Stimulated activated naive CD4-positive, alpha-beta T cell treated with Interleukin-2 at 50 U/mL for 16 hours (primary cell): ENCODE measurements at places on chromosomes 1 and 21.

DNA sequence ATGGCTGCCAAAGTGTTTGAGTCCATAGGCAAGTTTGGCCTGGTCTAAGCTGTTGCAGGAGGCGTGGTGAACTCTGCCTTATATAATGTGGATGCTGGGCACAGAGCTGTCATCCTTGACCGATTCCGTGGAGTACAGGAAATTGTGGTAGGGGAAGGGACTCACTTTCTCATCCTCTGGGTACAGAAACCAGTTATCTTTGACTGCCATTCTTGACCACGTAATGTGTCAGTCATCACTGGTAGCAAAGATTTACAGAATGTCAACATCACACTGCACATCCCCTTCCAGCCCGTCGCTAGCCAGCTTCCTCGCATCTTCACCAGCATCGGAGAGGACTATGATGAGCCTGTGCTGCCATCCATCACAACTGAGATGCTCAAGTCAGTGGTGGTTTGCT is 215.8 kb upstream of the JUN start:
- DNase-seq: no peak

- no peak for DNase-seq
Observed at GRCh38 chr1:63630238-63630637, 37.0 kb downstream of the PGM1 start.

GRCh38 chr1:201475130-201475529 is 6.1 kb upstream of the PHLDA3 start:
- DNase-seq: no peak

GRCh38 chr1:60848583-60849188 is 233.7 kb upstream of the NFIA start:
- DNase-seq: no peak

- no peak for DNase-seq
Observed at GRCh38 chr21:31286621-31287020, 57.4 kb downstream of the TIAM1 start.

DNA sequence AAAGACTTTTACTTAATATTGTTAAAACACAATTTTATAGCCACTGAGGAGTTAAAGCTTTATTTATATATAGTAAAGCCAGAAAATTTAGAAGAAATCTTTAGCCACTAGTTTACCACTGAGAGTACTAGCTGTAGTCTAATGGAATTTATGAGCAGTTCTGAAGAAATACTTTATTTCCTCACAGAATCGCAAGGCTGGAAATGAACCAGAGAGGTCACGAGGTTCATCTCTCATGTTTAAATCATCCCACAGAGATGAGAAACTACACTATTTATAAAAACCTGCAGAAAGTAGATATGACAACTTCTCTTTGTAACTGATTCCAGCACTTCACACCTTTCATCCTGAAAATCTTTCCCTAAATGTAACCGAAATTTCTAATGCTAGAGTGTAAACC is 26.0 kb downstream of the ADGRL4 start:
- no peak for DNase-seq

- no peak for DNase-seq
Observed at GRCh38 chr1:230169454-230170152, 102.6 kb downstream of the GALNT2 start.

DNA sequence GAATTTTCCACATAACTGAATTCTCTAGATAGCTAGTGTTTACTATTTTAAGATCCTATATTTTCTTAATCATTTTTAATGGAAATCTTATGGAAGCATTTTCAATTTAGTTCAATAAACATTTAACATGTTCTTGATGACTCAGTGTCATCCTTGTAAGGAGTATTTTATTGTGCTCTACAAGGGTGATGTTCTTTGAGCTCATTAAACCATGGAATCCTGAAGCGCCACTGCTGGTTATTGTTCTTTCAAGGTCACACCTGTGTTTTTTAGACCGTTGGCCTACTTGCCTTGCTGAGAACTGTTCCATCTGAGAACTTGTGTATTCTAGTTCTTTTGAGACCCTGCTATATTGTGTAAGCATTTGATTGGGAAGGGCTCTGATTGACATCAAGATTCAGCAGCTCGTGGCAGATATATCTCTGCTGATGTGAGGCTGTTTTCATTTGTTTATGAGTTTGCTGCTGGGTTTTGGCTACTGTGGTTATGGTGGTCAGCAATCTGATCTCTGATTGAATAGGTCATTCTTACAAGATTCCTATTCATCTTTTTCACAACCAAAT is 132.0 kb downstream of the GIPC2 start:
- DNase-seq: no peak

DNA sequence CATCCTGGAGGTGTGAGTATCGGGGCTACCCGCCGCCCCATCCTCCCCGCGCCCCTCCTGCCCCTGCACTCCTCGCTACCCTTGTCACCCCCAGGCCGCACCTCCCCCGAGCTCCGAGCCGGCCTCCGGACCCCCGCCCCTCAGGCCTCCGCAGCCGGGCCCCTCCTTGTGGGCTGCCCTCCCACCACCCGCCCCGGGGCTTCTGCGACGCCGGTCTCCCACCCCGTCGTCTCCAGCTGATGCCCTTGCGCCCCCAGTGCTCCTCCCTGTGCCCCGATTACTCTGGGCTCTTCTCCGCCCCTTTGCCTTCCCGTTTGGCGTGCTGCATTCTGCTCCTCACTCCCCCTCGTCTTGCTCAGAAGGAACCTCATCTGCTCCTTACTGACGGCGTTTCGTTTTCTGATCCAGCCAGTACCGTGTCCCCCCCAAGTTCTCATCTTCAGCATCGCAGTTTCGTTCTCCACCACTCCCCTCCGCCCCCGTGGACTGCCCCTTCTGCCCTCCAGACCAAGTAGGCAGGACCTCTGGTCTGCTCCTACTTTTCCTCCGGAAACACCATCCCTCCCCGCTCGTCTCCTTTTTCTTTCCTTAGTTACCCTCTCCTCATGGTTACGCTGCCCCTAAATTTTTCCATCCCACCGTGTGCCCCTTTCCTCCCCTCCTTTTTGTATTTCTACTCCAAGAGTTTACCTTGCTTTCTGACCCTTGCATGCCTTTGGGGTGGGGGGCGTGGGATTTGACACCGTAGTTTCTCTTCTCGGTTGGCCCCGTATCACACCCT is 841 bp downstream of the SNX27 start:
- peak; percentile 8 for DNase-seq

- DNase-seq: peak; percentile 24
Observed at GRCh38 chr1:86833461-86834215, 80.3 kb downstream of the SELENOF start.

- no peak for DNase-seq
Observed at GRCh38 chr1:206895837-206896242, 1.4 kb upstream of the IL24 start.

GRCh38 chr1:40251456-40251855 is 3.7 kb downstream of the TMCO2 start:
- no peak for DNase-seq

GRCh38 chr1:225462714-225463574 is 35.1 kb upstream of the LBR start:
- DNase-seq: no peak

GRCh38 chr1:111707906-111708305 is 31.3 kb downstream of the INKA2 start:
- DNase-seq: no peak

DNA sequence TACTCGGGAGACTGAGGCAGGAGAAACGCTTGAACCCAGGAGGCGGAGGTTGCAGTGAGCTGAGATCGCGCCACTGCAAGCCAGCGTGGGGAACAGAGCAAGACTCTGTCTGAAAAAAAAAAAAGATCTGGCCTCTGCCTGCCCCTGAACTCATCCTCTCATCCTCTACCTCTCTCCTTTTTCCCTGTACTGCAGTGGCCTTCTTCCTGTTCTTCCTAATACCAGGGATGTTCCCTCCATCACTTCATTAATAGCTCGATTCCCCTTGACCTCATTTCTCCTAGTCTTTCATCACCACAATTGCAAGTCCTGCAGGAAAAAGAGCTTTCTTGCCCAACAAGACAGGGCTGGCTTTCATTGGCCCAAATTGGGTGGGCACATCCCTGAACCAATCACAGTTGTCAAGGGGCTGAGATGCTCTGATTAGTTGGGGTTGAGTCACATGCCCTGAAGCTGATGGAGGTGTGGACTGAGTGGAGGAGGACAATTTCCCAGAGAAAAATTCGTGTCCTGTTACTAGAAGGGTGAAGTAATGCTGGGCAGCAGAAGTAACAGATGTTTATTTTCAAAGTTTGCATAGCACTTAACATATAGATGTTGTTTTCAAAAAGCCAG is 86.8 kb upstream of the PUM1 start:
- DNase-seq: no peak

DNA sequence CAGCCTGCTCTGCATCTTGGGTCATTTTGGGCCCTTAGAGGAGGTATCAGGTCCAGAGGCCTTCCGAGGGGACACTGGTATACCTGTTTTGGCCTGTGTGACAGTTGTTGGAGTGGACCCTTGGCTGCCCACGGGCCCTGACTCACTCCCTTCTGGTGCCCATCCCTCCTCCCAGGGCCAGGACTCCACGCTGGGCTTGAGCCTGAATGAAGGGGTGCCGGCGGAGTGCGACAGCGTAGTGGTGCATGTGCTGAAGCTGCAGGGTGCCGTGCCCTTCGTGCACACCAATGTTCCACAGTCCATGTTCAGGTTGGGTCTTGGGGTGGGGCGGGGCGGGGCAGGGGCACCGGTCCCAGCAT is 11.1 kb downstream of the FAAH start:
- no peak for DNase-seq

GRCh38 chr1:111225717-111226400 is 1.7 kb upstream of the CHI3L2 start:
- no peak for DNase-seq

DNA sequence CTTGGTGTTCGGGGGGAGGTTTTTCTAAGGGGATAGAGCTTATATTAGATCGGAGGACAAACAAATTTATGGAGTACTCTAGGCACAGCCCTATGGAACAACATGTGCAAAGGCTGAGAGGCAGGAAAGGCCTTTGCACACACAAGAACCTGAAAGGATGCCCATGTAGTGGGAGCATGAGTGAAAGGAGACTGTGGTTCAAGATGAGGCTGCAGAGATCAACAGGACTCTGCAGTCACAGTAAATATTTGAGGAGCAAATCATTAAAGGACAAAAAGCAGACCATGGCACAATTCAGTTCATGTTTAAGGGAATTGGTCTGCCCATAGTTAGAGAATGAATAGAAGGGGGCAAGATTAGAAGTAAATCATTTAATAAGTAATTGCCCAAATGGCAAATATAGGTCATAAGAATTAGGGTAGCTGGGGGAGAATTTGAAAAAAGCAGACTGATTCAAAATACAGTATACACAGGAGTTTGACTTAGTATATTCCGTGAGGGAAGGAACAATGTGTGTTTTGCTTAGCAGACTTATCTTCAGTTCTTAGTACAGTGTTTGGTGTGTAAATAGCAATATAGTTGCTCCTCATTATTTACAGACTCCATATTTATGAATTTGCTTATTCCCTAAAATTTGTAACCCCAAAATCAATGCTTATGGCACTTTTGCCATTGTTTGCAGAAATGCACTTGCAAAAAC is 268.1 kb downstream of the SEC16B start:
- no peak for DNase-seq

DNA sequence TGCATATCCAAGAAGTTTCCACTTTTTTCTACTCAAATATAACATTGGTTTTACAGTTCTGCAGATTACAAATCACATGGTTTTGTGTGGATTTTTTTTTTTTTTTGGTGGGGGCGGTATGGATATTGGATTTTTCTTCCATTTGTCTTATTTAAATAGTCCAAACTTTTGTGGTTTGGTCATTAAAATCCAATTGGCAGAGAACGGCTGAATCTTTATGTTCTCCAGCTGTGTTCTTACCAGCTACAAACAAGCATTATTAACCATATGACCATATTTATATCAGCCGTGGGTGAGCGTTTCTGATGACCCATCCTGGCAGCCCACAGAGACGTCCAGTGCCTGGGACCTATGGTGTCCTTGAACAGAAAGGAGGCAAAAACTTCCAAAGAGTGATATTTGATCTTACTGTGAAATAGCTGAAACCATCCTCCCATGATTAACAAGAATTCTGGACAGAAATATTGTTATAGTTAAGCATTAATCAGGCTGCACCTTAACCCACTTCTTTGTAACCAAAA is 200.4 kb downstream of the LYPLAL1 start:
- DNase-seq: no peak

GRCh38 chr1:86466986-86467385 is 1.7 kb upstream of the CLCA1 start:
- no peak for DNase-seq

- DNase-seq: no peak
Observed at GRCh38 chr21:29989634-29990234, 49.9 kb upstream of the GRIK1 start.

- peak; percentile 74 for DNase-seq
Observed at GRCh38 chr1:107056426-107057196, at the start of gene PRMT6. TSS of gene PRMT6 (plus strand) at chr1:107056674. CDS start at chr1:107056716, 42 bp downstream.

GRCh38 chr1:49408346-49408745 is 615.4 kb downstream of the AGBL4 start:
- DNase-seq: no peak

DNA sequence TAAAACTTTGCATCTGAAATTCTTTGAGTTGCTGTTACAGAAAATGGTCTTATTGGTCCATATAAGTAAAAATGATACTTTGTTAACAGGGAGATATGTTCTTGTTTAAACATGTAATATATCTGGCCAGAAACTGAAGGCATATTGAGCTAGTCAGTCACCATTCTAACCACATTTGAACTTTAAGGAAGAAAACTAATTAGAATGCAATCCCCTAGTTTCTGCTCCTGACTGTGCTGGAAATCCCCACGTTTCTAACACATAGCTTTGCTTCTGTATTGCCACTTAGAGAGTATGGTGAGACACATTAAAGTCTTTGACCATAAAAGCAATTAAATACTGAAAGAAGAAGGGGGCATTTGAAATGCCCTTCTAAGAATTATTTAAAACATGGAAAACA is 32.1 kb upstream of the HIVEP3 start:
- DNase-seq: no peak

- DNase-seq: no peak
Observed at GRCh38 chr1:96492236-96492635, 229.3 kb upstream of the PTBP2 start.

DNA sequence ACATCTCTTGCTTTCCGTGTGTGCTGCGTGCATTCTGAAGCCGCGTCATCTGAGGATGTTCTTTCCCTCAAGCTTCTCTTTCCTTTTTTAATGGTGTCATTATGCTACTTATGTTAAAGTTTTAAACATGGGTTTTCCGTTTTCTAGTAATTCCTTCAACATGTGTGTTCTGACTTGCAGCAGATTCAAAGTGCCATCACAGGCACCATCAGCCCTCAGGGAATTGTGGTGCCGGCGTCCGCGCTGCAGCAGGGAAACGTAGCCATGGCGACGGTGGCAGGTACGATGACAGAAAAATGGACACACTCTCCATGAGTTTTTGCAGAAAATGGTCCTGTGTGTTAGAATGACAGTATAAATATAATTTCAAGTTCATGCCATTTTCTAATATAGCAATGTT is 42.4 kb downstream of the PKNOX1 start:
- no peak for DNase-seq

GRCh38 chr1:150516050-150516591 is 569 bp downstream of the FALEC start:
- peak; percentile 3 for DNase-seq
